ENCODE measurements at places on chromosomes 2 and 18.

- ATAC-seq: no peak
Observed at GRCh38 chr2:100886085-100886484, 66.1 kb downstream of the NPAS2 start.

- ATAC-seq: no peak
Observed at GRCh38 chr2:8457092-8457481, 224.8 kb upstream of the ID2 start.

GRCh38 chr2:215486291-215487001 lies 50.6 kb upstream of the FN1 start:
- ATAC-seq: no peak

GRCh38 chr18:36331521-36331971 lies 34.0 kb downstream of the FHOD3 start:
- ATAC-seq: peak; percentile 24

DNA sequence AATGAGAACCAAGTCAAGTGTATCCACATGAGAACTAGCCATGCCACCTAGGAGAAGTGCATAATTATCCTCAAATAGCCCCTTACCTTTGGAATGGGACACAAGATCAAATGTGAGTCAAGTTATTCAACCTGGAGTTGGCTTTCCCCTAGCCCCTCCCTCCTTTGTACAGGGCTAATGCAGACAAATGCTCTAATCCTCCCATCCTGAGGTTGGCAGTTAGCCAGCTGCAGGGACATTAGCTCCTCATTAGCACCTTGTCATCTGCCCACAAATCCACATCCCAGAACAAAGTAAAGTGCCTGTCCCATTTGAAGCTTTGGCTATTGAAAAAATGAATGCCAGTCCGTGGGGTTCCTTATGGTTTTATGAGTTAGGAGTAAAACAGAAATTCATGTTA lies 294.1 kb upstream of the FANCL start:
- ATAC-seq: no peak

GRCh38 chr2:156466739-156467405 lies 30.7 kb downstream of the GPD2 start:
- ATAC-seq: peak; percentile 42

- ATAC-seq: no peak
Observed at GRCh38 chr2:235546151-235546435, 52.2 kb downstream of the AGAP1 start.

GRCh38 chr18:33957707-33958106 lies 267.0 kb downstream of the NOL4 start:
- ATAC-seq: no peak

GRCh38 chr2:97664636-97664970 lies 759 bp upstream of the ACTR1B start:
- peak; percentile 0 for ATAC-seq

DNA sequence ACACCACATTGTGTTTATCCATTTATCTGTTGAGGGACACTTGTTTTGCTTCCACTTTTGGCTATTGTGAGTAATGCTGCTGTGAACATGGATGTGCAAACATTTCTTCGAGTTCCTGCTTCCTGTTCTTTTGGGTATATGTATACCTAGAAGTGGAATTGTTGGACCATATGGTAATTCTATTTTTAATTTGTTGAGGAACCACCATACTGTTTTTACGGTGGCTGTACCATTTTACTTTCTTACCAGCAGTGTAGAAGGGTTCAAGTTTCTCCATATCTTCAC lies 23.1 kb downstream of the ANXA4 start:
- ATAC-seq: no peak

- no peak for ATAC-seq
Observed at GRCh38 chr2:11715987-11716652, 30.3 kb upstream of the LPIN1 start.

DNA sequence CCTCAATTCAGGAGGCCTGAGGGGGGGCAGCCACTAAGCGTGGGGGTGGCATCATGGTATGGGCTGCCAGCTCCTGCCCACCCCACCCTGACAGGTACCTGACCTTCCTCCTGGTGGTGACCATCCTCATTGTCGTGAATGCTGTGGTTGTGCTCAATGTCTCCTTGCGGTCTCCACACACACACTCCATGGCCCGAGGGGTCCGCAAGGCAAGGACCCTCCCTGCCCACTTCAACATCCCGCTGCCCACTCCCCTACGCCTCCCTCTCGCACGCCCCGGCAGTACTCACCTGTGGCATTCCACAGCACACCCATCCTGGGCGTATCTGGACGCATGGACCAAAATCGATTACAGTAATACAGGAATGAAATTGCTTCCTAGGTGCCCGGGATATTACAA lies 4.0 kb downstream of the CHRNG start:
- ATAC-seq: no peak

DNA sequence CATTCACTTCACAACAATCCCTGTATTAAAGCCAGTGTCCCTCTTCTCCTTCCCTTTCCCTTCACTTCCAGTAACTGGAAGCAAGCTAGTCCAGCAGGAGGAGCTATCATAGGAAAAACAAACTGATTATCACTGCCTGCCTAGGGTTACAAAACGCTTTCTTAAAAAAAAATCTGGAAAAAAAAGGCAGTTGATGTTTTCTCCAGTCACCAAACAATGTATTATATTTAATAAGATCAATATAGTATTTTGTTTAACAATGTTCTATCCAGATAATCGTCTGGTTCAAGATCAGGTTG lies 78.8 kb upstream of the ITGB6 start:
- peak; percentile 62 for ATAC-seq

DNA sequence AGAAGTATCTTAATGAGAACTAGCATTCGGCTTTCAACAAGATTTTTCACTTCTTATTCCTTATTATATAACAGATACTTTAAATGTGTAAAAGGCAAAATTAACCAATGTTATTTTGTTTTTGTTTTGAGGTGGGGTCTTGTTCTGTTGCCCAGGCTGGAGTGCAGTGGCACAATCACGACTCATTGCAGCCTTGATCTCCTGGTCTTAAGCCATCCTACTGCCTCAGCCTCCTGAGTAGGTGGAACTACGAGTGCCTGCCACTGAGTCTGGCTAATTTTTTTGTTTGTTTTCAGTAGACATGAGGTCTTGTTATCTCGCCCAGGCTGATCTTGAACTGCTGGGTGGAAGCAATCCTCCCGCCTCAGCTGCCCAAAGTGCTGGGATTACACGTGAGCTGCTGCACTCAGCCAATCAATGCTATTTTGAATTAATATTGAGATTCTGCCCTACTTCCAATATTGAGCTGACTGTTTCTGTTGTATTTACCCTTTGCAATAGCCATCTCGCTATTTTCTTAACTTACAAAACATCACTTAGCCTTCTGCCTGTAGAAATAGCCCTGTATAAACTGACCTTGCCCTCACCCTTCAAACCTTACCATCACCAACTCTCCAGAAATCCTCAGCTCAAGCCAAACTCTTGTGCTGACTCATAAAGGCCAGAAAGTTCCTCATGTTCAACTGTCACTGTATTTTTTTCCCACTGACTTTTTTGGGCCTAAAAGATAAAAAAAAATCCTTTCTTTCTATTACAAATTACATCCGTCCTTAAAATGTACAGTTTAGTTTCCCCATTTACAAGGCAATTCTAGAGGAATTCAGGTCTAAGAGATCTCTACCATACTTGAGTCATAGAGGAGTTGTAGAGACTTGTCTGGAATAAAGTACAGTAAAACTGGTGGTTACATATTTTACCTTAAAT lies 94.3 kb downstream of the OLA1 start:
- peak; percentile 86 for ATAC-seq

DNA sequence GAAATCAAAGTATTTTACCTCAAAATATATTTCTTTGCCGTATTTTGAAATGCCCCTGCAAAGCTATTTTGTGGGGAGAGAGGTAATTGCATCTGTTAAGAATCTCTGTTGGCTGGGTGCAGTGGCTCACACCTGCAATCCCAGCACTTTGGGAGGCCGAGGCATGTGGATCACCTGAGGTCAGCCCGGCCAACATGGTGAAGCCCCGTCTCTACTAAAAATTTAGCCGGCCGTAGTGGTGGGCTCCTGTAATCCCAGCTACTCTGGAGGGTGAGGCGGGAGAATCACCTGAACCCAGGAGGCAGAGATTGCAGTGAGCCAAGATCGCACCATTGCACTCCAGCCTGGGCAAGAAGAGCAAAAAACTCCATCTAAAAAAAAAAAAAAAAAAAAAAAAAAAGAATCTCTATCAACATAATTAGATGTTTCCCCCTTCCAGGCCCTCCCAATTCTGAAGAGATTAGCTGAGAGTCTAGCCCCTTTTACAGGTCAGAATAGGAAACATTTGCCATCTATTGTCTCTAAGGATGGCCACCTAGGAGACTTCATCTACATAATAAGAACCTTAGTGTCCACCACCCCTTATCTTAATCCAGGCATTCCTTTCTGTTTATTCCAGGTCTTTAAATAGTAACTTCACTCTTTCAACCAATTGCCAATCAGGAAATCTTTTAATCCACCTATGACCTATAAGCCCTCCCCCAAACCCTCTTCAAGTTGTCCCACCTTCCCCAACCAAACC lies 3.5 kb upstream of the TRAPPC8 start:
- ATAC-seq: no peak

DNA sequence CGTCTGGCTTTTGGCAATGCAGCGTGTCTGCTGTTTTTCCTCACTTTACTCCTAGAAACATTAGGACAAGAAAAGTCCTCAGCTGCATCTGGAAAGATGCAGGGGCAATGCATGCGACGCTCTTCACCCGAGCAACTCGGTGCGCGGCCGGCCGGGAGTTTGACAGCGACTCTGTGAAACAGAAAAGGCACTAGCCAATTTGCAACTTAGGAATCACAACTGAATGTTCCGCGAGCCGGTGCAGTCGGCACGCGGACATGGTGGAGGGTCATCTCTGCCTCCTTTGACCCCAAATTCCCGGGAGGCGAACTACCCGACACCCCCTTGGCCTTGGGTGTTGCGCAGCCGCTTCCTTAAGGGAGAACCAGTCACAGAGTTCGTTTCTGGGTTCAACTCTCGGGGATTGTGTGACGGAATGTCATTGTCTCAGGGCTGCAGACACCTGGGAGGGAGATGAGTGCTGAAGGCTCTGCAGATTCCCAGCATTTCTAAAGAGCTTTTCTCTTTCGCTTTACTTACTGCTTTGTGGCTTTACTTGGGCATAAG lies 9.8 kb downstream of the NR4A2 start:
- ATAC-seq: peak; percentile 23

- no peak for ATAC-seq
Observed at GRCh38 chr2:233707940-233708644, 4.6 kb upstream of the UGT1A5 start.

All from SK-N-SH treated with all-trans-retinoic acid at 6 μM for 48 hours (cell line).